ENCODE measurements at places on chromosomes 4 and X.

DNA sequence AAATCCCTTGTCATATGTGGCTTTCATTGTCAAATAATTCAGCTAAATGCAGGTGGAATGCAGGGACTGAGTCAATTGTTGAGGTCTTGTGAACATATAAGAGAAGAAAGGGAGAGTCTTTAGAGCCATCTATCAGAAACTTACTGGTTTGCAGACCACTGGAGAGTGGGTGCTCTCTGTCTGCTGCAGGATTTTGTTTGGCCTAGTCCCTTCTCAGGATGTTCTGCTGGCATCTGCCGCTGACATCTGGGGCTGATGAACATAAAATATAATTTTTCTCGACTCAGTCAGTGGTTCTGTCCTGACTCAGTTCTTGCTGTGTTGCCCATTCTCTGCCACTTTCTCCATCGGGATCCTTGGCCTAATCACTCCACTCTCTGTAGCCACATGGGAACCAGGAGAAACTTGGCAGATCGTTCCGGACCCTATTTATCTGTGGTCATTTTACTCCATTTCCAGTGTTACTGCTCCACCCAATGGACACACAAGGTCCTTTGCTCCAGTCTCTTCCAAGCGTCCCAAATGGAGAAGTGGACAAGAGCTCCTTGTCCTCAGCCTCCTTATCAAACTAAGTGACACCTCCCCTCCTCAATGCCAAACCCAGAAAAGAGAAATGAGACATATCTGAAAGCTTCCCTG lies 436.2 kb downstream of the FAT4 start:
- no peak for DNase-seq

DNA sequence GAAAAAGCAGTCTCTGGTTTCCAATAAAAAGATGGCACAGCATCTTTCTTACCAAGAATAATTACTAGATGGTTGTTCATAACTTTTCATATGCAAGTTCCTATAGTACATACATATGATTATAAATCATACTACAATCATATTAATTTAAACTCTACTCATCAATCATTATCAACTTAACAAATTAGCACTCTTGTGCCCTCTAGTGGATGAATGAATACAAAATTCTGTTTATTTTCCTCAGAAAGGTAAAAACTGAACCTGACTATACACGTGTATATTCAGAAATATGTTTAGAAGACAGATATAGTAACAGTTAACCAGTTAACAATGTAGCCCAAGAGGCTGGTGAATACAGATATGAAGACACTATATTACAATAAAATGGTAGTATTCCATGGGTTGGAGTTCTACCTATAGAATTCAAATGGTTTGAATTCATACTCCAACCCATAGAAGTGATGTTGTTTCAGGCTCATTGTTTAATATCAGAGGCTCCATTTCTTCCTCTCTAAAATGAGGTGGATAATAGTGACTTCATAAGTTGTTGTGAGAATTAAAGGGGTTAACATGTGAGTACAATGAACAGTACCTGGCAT lies 100.0 kb downstream of the ADAMTS3 start:
- no peak for DNase-seq

DNA sequence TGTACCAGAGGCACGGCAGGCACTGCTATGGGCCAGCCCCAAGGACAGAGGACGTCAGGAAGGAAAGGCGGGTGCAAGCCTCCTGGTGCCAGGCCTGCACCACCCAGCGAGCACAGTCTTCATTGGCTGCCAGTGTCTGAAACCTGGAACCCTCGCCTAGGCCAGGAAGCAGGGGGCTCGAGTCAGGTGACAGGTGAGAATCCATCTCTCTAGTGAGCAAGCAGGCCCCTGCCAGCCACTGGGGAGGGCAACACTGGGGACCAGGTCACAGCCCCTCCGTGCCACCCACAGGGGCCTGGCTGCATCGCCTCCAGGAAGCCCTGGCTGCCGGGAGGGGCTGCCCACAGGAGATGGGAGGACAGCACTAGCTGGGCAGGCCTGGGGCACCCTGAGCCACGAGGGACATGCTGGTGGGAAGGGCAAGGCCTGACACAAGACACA lies 6.9 kb upstream of the HAUS3 start:
- DNase-seq = no peak

GRCh38 chr4:31983246-31983645 lies 1263.1 kb downstream of the PCDH7 start:
- no peak for DNase-seq

DNA sequence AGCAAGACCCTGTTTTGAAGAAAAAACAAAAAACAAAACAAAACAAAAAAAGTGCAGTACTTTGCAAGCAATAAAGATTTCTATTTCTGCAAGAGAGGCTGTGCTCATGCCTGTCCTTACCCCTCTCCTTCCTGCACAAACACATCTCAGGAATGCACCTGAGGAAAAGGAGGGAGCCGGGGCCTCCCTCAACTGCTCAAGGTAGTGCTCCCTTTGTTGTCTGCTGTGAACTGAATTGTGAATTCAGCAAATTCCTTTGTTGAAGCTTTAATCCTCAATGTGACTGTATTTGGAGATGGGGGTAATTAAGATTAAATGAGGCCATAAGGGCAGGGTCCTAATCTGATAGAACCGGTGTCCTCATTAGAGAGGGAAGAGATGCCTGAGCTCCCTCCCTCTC lies 13.9 kb downstream of the FTSJ1 start:
- no peak for DNase-seq

GRCh38 chrX:118239178-118239870 lies 106.6 kb upstream of the WDR44 start:
- no peak for DNase-seq
